ENCODE measurements at places on chromosomes 3 and 15. TPM values are rescaled to one million over a fixed set of nuclear protein-coding genes. Genes with fewer than 3 reads are reported as not detected.

- H3K4me1 ChIP-seq: no peaks in the 10 kb centered on the region
- DNase-seq: no peak
- no peaks in the 10 kb centered on the region for H3K27me3 ChIP-seq
- H3K36me3 ChIP-seq: no peaks in the 10 kb centered on the region
- no peak overlapping the region for H3K4me3 ChIP-seq
- no peak overlapping the region for H3K27ac ChIP-seq
Measured at GRCh38 chr3:839981-840380, 252.8 kb upstream of the CNTN6 start.

- DNase-seq: no peak
- no peak overlapping the region for H3K27ac ChIP-seq
- no peaks in the 10 kb centered on the region for H3K36me3 ChIP-seq
- no peak overlapping the region for H3K4me3 ChIP-seq
- H3K4me1 ChIP-seq: no peaks in the 10 kb centered on the region
Measured at GRCh38 chr3:152185891-152186630, 82.7 kb upstream of the MBNL1 start.

DNA sequence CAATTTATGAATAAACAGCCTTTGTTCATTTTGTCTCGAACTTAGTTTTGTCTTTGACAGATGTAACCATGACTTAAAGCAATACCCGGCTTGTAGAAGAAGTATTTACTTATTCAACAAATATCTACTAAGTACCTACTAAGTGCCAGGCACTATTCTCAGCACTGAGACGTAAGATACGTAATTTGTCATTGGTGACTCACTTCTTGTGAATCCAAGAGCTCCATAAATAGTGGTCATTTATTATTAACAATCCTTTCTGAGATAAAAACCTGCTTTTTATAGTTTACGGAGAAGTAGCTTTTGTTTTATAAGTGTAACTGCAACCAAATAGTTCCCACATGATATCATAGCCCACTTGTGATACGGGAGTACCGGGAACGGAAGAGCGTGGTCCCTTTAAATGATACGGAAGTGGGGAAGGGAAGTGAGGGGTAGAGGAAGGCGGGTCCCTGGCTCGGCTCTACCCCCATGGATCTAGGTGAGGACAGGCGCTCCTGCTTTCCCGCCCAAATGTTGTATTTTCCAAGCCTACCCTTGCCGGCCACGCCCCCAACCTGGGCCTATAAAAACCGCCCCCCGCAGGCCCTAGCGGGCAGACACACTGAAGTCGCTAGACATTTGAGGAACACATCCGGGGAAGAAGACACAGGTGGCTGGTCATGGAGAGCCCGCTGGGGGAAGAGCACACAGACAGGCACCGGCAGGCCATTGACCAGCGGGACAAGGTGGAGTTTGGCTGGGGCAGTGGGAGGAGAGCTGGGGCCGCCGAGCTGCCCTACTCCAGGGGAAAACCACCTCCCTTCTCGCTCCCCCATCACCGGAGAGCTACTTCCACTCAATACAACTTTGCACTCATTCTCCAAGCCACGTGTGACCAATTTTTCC, at the start of gene SAMMSON:
SAMMSON (plus strand) TSS at position 594 of the 888 bp plus-strand sequence.
- no peaks in the 10 kb centered on the region for H3K36me3 ChIP-seq
- peak within 1 kb of the TSS; percentile 81 for H3K27ac ChIP-seq
- H3K27me3 ChIP-seq: no peaks in the 10 kb centered on the region
- DNase-seq: peak; percentile 50
- H3K4me3 ChIP-seq: no peak within 1 kb of the TSS

PAK6 gene
- 6.6 TPM for total RNA-seq

GRCh38 chr3:50314816-50315215, 7.7 kb downstream of the HYAL2 start:
- H3K36me3 ChIP-seq: peaks cover 28% of the 10 kb centered on the region
- DNase-seq: no peak
- no peak overlapping the region for H3K27ac ChIP-seq

- H3K27me3 ChIP-seq: peaks cover 15% of the 10 kb centered on the region
- no peaks in the 10 kb centered on the region for H3K36me3 ChIP-seq
Measured at GRCh38 chr15:77568973-77569728, 63.6 kb downstream of the LINGO1 start.

DNA sequence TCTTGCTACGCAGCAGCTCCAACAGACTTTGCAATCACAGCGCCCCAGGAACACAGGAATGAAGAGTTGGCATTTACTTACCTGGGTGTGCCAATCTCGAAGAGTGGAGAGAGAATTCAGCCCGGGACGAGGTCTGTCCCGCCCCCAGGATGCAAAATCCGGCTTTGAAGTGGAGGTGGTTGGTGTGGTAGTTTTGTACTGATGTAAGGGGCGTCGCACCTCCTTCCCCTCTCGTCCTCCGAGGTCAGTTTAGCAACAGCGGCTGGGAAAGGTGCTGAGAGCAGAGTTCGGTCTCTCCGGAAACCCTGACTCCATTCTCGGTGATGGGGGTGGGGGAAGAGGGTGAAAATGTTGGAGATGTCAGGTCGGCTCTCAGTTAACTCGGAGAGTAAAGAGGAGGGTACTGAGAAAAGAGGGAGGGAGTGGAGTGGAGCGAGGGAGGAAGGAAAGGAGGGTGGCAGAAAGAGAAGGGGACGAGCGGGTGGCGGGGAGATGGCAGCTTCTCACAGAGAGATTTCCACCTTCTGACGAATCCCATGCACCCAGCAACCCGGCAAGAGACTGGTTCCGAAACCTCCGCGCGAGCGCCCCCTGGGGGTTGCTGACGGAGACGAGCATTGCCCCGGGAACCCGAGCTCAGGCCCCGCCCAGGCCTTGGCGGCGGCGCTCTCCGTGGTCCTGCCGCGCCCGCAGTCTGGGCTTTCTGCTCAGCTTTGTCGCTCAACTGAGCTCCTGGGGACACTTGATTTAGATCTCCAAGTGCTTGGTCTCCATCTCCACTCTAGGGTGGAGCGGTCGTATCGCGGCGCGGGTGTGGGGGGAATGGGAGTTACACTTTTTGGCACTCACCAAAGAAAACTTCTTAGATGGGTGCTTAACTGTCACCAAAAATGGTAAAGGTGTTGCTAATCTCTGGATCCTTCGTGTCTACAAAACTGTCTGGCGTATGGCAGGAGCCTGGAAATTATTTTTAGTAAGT, at the start of gene CPNE4:
CPNE4 (minus strand) TSS at position 529 of the 979 bp plus-strand sequence.
- no peak within 1 kb of the TSS for H3K27ac ChIP-seq
- H3K27me3 ChIP-seq: peaks cover 54% of the 10 kb centered on the region
- peak; percentile 99 for DNase-seq
- peak within 1 kb of the TSS; percentile 90 for H3K4me3 ChIP-seq
- no peaks in the 10 kb centered on the region for H3K36me3 ChIP-seq

GRCh38 chr15:24318981-24319380, 356.6 kb upstream of the NPAP1 start:
- no peak overlapping the region for H3K4me3 ChIP-seq
- H3K4me1 ChIP-seq: no peaks in the 10 kb centered on the region
- no peaks in the 10 kb centered on the region for H3K27me3 ChIP-seq
- H3K27ac ChIP-seq: no peak overlapping the region
- H3K36me3 ChIP-seq: no peaks in the 10 kb centered on the region

SNX1 gene
- 54.5 TPM for total RNA-seq

- peak; percentile 81 for DNase-seq
- no peaks in the 10 kb centered on the region for H3K36me3 ChIP-seq
- no peak overlapping the region for H3K4me3 ChIP-seq
- no peaks in the 10 kb centered on the region for H3K27me3 ChIP-seq
- H3K27ac ChIP-seq: no peak overlapping the region
Measured at GRCh38 chr15:76963596-76963995, 31.3 kb upstream of the PSTPIP1 start.

DNA sequence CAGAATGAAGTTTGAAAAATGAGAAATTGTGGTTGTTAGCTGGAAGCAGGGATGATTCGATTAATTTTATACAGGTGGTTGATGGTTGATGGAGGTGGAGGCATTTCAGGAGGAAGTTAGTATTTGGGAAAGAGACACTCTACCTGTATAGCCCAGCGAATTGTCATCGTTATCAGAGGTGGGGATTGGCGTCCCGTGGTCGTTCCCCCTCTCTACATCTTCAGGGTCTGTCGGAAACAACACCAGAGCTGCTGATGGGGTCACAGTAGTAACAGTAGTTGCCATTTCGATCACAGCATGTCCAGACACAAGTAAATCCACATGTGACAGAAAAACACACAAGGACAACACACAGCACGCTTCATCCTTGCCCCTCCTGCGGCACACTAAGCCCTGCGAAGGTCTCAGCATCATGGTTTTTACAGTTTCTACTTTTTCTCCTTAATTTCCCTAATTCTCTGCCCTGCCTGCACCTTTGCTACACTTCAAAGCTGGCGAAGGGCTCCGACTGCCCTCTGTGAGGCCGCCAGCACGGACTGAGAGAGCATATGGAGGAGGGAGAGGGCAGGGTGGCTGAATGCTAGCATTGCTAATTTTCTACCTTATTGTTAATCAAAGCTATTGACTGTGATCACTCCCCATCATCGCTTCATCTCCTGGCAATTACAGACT, 642.3 kb downstream of the ROBO1 start:
- no peak overlapping the region for H3K27ac ChIP-seq
- H3K4me3 ChIP-seq: no peak overlapping the region
- no peaks in the 10 kb centered on the region for H3K36me3 ChIP-seq
- H3K27me3 ChIP-seq: no peaks in the 10 kb centered on the region

- no peaks in the 10 kb centered on the region for H3K36me3 ChIP-seq
- H3K27me3 ChIP-seq: no peaks in the 10 kb centered on the region
- no peak for DNase-seq
- H3K4me3 ChIP-seq: no peak overlapping the region
Measured at GRCh38 chr3:167859610-167860009, 124.1 kb downstream of the SERPINI1 start.

- H3K4me1 ChIP-seq: peaks cover 13% of the 10 kb centered on the region
- no peaks in the 10 kb centered on the region for H3K36me3 ChIP-seq
- DNase-seq: peak; percentile 54
- no peaks in the 10 kb centered on the region for H3K27me3 ChIP-seq
- H3K27ac ChIP-seq: no peak overlapping the region
- H3K4me3 ChIP-seq: no peak overlapping the region
Measured at GRCh38 chr15:78206326-78207109, 27.8 kb downstream of the ACSBG1 start.

- no peak overlapping the region for H3K4me3 ChIP-seq
- H3K4me1 ChIP-seq: peaks cover 3% of the 10 kb centered on the region
- H3K27ac ChIP-seq: no peak overlapping the region
- no peaks in the 10 kb centered on the region for H3K27me3 ChIP-seq
- no peak for DNase-seq
Measured at GRCh38 chr3:45549961-45550360, 44.6 kb upstream of the LIMD1 start.

STAC gene
- total RNA-seq: 1.2 TPM

- H3K4me1 ChIP-seq: no peaks in the 10 kb centered on the region
- H3K27ac ChIP-seq: no peak overlapping the region
- no peak for DNase-seq
Measured at GRCh38 chr3:83524901-83525300, 1433.9 kb upstream of the CADM2 start.

DNA sequence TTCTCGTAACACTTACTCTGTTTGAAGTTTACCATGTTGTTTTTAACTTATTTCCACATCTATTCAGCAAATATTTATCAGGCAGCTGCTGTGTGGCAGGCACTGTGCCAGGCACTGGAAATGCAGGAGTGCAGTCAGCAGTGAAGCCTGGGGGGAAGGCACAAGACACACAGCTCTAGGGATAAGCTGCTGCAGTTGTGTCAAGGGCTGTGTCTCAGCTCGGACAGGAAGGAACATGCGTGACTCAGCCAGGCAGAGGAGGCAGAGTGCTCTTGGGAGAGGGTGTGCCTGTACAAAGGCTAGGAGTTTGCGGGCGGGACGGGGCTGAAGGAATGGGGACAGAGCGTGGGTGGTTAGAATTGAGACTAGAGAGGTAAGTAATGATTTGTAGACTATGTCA, 24.7 kb downstream of the LYSMD4 start:
- no peak for DNase-seq
- H3K4me1 ChIP-seq: no peaks in the 10 kb centered on the region
- H3K27ac ChIP-seq: no peak overlapping the region
- H3K4me3 ChIP-seq: no peak overlapping the region
- peaks cover 36% of the 10 kb centered on the region for H3K36me3 ChIP-seq

ANKRD34C gene
- total RNA-seq: not detected

PTH1R gene
- 0.69 TPM for total RNA-seq

GJD2 gene
- not detected for total RNA-seq

DNA sequence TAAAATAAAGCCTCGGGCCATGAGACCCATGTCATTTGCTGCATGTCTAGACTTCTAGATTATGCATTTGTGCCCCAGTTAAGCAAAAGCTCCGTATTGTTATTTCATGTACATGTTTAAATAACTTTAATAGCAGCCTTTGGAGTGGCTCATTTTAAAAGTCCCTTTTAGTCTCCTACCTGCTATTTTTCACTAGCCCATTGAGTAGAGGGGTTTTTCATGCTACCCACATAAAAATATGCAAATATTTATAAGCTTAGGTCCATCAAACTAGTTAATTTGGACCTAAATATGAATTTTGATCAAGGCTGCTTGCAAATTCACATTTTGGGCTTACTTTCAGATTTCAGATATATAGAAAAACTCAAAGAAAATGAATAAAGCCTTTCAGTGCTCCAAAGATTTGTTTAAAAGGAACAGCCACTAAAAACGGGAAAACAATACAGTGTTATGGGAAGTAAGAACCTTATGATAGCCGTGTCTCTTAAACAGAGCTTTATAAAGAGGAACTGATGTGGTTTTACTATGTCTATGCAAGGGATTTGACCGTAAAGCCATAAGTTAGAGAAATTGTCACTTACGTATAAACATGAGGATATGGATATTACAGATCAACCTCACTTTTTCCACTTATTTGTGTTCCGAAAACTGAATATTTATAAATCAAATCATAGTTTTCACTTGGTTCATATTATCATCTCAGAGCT, 30.0 kb downstream of the FILIP1L start:
- no peak overlapping the region for H3K4me3 ChIP-seq
- no peak for DNase-seq
- H3K27ac ChIP-seq: no peak overlapping the region
- H3K36me3 ChIP-seq: no peaks in the 10 kb centered on the region
- H3K4me1 ChIP-seq: peaks cover 21% of the 10 kb centered on the region
- no peaks in the 10 kb centered on the region for H3K27me3 ChIP-seq

PLA2G4E gene
- total RNA-seq: not detected

DNA sequence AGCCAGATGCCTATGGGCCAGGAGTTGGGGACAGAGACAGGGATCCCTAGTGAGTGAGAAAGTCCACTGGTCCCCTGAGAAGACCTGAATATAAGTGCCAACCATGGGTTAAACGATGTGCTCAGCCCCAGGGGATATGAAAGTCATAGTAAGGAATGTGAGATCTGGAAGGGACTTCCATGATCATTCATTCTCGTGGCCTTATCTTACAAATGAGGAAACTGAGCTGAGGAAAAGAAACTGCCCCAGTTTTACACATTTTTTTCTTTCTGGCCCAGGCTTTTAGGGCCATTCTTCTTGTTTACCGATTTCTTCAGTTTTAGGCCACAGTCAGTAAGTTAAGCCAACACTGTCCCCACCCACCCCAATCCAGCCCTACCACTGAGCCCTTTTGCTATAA, 11.1 kb downstream of the CD80 start:
- no peak for DNase-seq
- H3K4me1 ChIP-seq: no peaks in the 10 kb centered on the region
- no peaks in the 10 kb centered on the region for H3K36me3 ChIP-seq

- DNase-seq: peak; percentile 73
- peak overlapping the region; percentile 93 for H3K27ac ChIP-seq
- peaks cover 4% of the 10 kb centered on the region for H3K4me1 ChIP-seq
- H3K36me3 ChIP-seq: no peaks in the 10 kb centered on the region
- no peak overlapping the region for H3K4me3 ChIP-seq
Measured at GRCh38 chr3:196179380-196180308, 31.6 kb downstream of the ZDHHC19 start.
